ENCODE measurements at places on chromosomes 6 and 20. TPM values are rescaled to one million over a fixed set of nuclear protein-coding genes. Genes with fewer than 3 reads are reported as not detected.

Gene TBX18
- total RNA-seq, result 1.3 TPM

Gene APOM
- 1.4 TPM for total RNA-seq

Gene VSX1
- not detected for total RNA-seq

Gene SIRPD
- not detected for total RNA-seq

Gene UNC5CL
- total RNA-seq, result not detected

Gene PDYN
- not detected for total RNA-seq

Gene PRICKLE4
- not detected for total RNA-seq

Gene RAB44
- total RNA-seq, result not detected

Gene NKX2-2
- total RNA-seq, result not detected

Gene TOX2
- total RNA-seq, result 1.1 TPM

Gene HCRTR2
- total RNA-seq, result not detected

Gene SIRPB2
- not detected for total RNA-seq

Gene SRPK1
- total RNA-seq, result 92.8 TPM

Measured in IMR-90 (cell line).